ENCODE measurements at places on chromosomes 1 and 21. TPM values are rescaled to one million over a fixed set of nuclear protein-coding genes. Genes with fewer than 3 reads are reported as not detected.

AMY2B gene
- total RNA-seq: 84.2 TPM

CAPN2 gene
- 46.6 TPM for total RNA-seq

MNDA gene
- 1.3 TPM for total RNA-seq

LRRC53 gene
- total RNA-seq: not detected

ACKR1 gene
- total RNA-seq: 2.5 TPM

TTC39A gene
- 0.94 TPM for total RNA-seq

GBP4 gene
- total RNA-seq: 1.3 TPM

CZIB gene
- 61.3 TPM for total RNA-seq

ANKRD34A gene
- 2.5 TPM for total RNA-seq

AGT gene
- 5.3 TPM for total RNA-seq

SIK1 gene
- 13.1 TPM for total RNA-seq

TSPEAR gene
- total RNA-seq: not detected

LCE1A gene
- not detected for total RNA-seq

KCNT2 gene
- total RNA-seq: 49.8 TPM

PLA2G2F gene
- not detected for total RNA-seq

OPTC gene
- total RNA-seq: not detected

HCN3 gene
- 27.2 TPM for total RNA-seq

ANKRD45 gene
- 21.3 TPM for total RNA-seq

PLA2G5 gene
- not detected for total RNA-seq

LCK gene
- not detected for total RNA-seq

DIRAS3 gene
- total RNA-seq: 1.9 TPM

FBXO2 gene
- total RNA-seq: 1.9 TPM

VSIG8 gene
- total RNA-seq: 0.31 TPM

DNM3 gene
- 133 TPM for total RNA-seq

ELF3 gene
- 0.31 TPM for total RNA-seq

ADAM30 gene
- total RNA-seq: not detected

TMIGD3 gene
- total RNA-seq: 1.3 TPM

SLC9C2 gene
- total RNA-seq: 1.9 TPM

NTNG1 gene
- 14.4 TPM for total RNA-seq

IGSF5 gene
- total RNA-seq: 0.94 TPM

SLC2A5 gene
- 0.94 TPM for total RNA-seq

C8A gene
- total RNA-seq: not detected

FMN2 gene
- 66.4 TPM for total RNA-seq

SPRR2B gene
- not detected for total RNA-seq

TCHHL1 gene
- not detected for total RNA-seq

RAB13 gene
- 6.9 TPM for total RNA-seq

GCSAML gene
- total RNA-seq: 0.31 TPM

FMOD gene
- not detected for total RNA-seq

NCAM2 gene
- total RNA-seq: 60.1 TPM

FCRL1 gene
- not detected for total RNA-seq

DHRS3 gene
- total RNA-seq: 5.9 TPM

MGST3 gene
- total RNA-seq: 198 TPM

TNFAIP8L2 gene
- total RNA-seq: 0.94 TPM

ANGPTL7 gene
- total RNA-seq: not detected

G0S2 gene
- total RNA-seq: 2.2 TPM

YRDC gene
- total RNA-seq: 11.0 TPM

KLHDC7A gene
- not detected for total RNA-seq

CLCA4 gene
- total RNA-seq: not detected

FCAMR gene
- not detected for total RNA-seq

NR1I3 gene
- total RNA-seq: not detected
